ENCODE measurements at places on chromosomes 13 and 19.

DNA sequence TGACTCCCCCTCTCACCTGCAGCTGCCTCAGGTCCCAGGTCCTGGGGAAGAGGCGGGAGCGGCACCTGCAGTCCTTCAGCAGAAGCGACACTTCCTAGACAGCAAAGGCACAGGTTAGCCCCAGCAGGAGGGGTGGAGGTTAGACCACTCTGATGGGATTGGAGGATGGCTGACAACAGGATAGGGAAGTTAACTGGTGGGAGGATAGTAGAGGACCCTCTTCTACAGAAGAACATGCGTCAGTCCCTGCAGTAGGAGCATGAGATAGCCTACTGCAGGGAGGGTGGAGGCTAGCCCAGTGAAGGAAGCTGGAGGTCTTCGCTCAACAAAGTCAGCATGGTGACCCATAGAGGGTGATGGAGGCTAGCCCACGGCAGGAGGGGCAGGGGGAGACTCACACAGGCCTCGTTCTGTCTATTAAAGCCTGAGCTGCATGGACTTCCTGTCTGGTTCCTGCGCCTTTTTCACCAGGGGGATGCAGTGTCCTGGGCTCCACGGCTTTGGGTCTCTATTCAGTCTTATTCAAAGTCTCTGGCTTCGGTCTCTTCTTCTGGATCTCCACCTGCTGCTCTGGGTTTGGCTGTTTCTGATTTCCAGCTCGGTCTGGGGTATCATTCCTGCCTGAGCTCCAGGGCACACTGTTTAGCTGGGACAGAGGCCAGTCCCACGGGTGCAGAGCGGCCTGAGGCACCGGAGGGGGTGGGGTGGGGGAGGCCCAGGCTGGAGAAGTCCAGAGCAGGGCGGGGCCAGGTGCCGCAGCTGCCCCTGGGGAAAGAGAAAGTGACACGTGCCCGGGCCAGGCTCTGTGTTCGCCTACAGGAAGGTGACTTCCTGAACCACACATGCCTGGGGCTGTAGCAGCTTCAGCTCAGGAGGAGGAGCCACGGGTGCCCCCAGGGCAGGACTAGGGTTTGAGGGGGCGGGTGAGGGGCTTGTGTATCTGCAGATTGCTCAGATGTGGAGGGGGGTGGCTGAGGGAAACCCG is 7.3 kb downstream of the IFNL3 start:
- peak; percentile 19 for DNase-seq

- DNase-seq: no peak
These were observed 21.6 kb downstream of the IL12RB1 start for GRCh38 chr19:18065173-18065495.

- no peak for DNase-seq
These were observed 145.7 kb downstream of the MIPEP start for GRCh38 chr13:23743278-23744076.

DNA sequence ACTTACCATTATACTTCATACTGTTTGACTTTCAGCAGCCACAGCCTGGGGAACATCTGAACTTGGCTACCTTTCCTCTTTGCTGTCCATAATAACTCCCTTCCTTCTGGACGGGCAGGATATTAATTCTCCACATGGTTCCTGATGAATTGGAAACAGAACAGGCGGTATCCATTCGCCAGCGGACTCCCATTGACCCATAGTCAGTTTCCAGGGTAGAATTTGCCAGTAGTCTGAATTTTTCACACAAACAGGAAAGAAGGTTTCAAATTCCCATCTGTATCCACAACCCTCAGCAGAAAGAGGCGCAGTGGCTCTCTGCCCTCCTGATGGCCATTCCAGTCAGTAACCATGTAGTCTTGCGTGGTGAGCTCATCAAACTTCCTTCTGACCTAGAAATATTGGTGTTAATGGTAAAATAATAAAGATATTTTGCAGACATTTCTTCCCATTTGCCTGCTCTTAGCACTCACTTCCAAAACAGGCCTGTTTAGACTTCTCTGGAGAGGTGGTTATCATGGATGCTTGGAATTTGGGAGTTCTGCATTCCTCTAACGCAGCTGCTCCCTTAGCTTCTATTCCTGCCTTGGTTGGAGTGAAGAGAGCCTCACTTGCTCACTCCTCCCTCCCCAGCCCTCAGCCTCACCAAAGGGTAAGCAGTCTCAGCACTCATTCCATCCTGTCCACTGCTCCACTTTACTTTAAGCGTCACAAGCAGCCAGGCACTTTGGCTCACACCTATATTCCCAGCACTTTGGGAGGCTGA is 75.0 kb upstream of the OXGR1 start:
- DNase-seq: peak; percentile 68

- no peak for DNase-seq
These were observed 485.2 kb downstream of the ZNF536 start for GRCh38 chr19:30857388-30857787.

All from SHP77 treated with DMSO at 0.1 percent for 48 hours (cell line).